ENCODE measurements at places on chromosomes 1 and 21.

DNA sequence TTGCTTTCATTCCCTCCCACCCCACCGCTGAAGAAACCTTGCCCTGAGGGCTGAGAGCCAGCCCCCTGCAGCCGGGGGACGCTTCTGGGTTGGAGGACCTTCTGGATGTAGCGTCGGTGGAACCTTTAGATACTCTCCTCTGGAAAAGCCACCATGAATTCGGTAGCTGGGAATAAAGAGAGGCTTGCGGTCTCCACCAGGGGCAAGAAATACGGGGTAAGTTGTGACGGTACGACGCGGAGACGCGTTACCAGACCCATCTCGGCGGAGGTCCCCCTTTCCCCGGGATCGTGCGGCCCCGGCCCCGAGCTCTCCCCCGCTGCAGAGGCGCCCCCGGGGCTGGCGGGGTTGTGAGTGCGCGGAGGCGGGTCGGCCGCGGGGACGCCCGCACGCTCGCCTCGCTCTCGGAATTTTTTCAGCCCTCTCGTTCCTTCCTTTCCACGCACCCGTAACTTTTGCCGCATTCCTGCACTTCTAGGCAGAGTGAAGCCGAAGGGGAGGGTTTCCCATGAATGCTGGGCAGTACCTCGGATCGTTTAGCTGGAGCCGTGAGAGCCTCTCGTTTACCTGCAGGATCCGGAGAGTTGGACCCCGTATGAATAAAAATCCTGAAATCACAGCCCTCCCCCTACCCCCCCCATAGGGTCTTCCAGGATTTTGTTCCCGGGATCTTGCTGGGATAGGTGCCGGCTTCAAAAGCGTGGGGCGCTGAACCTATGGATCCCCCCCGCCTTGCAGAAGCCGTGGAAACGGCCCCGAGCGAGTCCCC, 671 bp downstream of the KIF26B start:
- no peak for DNase-seq

DNA sequence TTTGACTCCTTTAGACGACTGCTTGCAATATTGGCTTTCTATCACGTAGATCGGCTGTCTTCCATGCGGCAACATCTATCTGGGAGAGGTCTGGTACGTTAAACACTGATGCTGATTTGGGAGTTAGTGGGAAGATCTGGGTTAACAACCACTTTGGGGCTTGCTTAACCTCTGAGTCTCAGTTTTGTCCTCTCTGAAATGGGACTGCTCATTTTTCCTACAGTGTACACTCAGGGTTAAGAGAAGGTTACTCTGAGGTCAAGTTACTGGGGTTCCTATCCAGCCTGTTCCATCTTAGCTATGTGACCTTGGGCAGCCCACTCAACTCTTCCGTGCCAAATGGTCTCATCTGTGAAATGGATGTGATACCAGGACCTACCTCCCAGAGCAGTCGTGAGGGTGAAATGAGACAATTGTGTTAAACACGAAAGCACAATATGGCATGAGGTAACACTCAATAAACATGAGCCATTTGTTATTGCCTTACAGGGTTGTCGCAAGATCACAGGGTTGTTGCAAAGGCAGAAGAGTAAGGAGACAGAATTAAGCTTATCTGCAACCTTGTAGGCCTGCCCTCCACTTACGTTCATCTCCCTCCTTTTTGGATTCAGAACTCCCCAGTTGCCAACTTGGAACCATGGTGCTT, 5.6 kb downstream of the ABCA4 start:
- DNase-seq, result no peak

- no peak for DNase-seq
These were observed 12.1 kb upstream of the SHCBP1L start for GRCh38 chr1:182965096-182965495.

DNA sequence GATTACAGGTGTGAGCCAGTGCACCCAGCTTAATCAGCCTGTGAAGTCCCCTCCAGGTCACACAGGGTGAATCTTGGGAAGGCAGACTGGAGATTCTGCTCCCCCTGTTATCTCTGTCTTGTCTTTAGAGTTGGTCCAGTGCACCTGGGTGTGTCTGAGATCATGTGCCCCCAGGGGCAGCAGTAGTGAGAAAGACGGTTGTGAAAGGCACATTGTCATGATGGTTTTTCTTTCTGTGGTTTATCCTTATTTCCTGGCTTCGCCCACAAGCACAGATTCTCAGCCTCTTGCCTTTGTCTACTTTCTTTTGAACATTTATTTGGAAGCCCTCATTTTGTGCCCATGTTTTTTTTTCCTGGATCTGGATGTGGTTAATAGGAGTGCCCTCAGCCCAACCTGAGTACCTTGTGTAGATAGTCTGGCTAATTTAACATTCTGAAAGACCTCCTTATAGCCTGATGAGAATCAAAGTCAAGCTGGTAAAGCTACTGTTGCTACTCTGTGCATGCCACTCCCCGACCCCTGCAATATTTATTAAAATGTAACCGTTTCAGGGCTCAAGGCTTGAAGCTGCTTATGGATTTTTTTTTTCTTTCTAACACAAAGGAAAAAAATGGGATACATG, 23.7 kb downstream of the UCK2 start:
- no peak for DNase-seq

DNA sequence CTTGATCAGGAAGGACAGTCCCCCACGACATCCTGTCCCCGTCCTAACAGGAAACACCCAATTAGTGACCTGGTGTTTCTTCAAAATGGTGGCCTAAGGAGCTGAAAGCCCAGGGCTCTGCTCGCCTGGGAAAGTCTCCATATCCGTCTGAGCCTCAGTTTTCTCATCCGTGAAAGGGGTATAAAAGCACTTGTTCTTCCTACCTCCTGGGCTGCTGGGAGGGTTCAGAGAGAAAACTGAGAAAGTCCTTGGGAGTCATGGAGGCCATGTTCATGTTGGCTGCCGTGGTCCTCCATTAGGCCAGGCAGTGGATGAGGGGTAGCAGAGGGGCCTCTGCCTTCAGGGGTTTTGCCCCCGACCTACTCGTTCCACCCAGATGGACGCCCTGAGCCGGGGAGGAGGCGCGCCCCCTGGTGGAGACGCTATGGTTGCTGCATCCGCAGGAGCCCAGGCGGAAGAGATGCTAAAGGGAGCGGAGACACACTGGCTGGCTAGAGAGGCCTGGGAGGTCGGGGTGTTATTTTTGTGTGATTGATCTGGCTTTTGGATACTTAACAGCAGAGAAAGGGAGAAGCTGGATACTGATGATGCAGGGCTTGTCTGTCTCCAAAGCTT, 113.5 kb downstream of the PRDM2 start:
- DNase-seq, result no peak

DNA sequence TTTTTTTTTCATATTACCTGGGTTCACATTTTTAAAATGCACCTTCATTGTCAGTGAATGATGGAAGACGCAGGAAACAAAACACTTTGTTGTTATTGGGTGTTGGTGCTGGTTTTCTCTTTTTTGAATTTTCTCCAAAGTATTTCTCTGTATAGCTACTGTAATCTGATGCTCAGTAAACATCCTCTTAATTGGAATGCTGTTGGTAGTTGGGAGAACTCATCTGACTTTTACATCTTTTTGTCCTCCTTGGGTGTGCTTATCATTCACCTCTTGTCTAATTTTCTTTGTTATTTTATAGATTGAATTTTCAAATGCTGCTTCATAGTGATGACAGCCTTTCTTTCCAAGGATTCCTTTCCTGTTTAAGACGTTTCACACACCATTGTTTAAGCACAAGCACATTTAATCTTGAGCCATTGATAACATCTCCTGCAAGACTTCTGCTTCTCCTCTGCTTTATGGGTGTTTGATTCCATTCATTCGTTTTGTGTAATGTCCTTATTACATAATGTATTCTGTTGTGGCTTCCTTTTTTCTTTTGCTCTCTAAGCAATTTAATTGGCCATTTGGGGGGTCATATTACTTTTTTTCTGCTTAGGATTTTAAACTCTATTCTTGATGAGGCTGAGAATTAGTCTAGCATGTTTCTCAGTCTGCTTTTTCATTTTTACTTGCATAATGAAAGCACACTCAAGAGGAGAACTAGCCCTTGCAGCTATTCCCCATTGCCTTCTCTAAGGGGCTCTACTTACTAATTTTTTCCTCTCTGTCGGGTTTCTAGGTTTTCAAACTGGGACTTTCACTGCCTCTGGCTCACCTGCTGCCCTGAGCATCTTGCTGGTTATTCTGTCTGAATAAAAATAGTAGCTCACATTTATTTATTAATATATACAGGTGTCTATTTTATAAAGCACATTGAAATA, 42.0 kb upstream of the CD34 start:
- DNase-seq, result no peak

Data from ureter (tissue), 1 donor.